H1 (cell line): ENCODE measurements at places on chromosomes 2 and 18.

GRCh38 chr2:206368933-206369569 is 74.3 kb upstream of the ADAM23 start:
- H3K4me1 ChIP-seq: no peaks in the 10 kb centered on the region
- H3K27me3 ChIP-seq: no peaks in the 10 kb centered on the region

- no peak overlapping the region for H3K4me3 ChIP-seq
- H3K27ac ChIP-seq: no peak overlapping the region
- H3K4me1 ChIP-seq: no peaks in the 10 kb centered on the region; the same call in 1 of the 2 replicates
- no peaks in the 10 kb centered on the region for H3K36me3 ChIP-seq
These were observed 56.5 kb upstream of the EDAR start for GRCh38 chr2:109045505-109045904.

GRCh38 chr2:120226316-120226715 is 3.1 kb upstream of the TMEM185B start:
- H3K4me3 ChIP-seq: no peak overlapping the region
- DNase-seq: no peak
- peaks cover 25% of the 10 kb centered on the region for H3K27me3 ChIP-seq
- no peak overlapping the region for H3K27ac ChIP-seq
- H3K36me3 ChIP-seq: peaks cover 6% of the 10 kb centered on the region
- H3K4me1 ChIP-seq: peaks cover 7% of the 10 kb centered on the region

DNA sequence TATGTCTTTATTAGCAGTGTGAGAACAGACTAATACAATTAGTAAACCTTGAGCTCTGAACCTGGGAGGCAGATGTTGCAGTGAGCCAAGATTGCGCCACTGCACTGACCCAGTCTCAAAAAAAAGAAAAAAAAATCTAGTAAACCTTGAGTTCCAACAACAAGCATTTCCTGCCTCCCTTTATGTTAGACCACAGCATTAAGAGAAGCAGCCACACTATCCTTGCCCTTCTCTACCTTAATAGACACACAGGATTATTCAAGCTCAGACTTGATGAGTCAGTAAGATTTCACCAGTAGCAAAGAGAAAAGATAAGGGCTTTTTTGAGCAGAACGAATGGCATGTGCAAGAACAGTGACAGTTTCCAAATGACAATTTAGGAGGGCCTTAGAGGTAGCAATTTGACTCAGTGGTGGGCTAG is 18.0 kb upstream of the GLS start:
- H3K4me3 ChIP-seq: no peak overlapping the region
- H3K4me1 ChIP-seq: peaks cover 2% of the 10 kb centered on the region
- no peak overlapping the region for H3K27ac ChIP-seq
- no peak for DNase-seq
- no peaks in the 10 kb centered on the region for H3K36me3 ChIP-seq

DNA sequence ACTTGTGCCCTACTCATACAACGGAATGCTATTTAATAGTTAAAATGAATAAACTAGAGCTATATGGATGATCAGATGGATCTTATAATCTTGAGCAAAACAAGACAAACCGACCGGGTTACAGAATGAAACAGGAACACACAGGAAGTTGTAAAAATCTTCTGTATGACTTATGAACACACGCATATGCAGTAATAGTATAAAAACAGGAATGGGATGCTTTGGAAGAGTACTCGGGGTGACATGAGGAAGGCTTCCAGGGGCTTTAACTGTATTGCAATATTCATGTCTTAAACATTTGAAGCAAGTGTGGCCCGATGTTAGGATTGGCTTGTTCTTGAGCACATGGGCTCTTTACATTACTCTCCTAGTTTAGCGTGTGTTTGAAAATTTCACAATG is 14.9 kb upstream of the E2F6 start:
- H3K27ac ChIP-seq: no peak overlapping the region
- no peak for DNase-seq
- H3K4me3 ChIP-seq: no peak overlapping the region
- no peaks in the 10 kb centered on the region; the same call in 1 of the 2 replicates for H3K4me1 ChIP-seq
- H3K27me3 ChIP-seq: peaks cover 10% of the 10 kb centered on the region
